Psoas muscle (tissue), 8 donors: ENCODE measurements at places on chromosomes 3 and 15. TPM values are rescaled to one million over a fixed set of nuclear protein-coding genes. Genes with fewer than 3 reads are reported as not detected.

Gene SLC2A2
- not detected for polyA plus RNA-seq

Gene PARP9
- 6.5 TPM for polyA plus RNA-seq

Gene XCR1
- polyA plus RNA-seq: 0.01 TPM

Gene PPP1R14D
- not detected for polyA plus RNA-seq

DNA sequence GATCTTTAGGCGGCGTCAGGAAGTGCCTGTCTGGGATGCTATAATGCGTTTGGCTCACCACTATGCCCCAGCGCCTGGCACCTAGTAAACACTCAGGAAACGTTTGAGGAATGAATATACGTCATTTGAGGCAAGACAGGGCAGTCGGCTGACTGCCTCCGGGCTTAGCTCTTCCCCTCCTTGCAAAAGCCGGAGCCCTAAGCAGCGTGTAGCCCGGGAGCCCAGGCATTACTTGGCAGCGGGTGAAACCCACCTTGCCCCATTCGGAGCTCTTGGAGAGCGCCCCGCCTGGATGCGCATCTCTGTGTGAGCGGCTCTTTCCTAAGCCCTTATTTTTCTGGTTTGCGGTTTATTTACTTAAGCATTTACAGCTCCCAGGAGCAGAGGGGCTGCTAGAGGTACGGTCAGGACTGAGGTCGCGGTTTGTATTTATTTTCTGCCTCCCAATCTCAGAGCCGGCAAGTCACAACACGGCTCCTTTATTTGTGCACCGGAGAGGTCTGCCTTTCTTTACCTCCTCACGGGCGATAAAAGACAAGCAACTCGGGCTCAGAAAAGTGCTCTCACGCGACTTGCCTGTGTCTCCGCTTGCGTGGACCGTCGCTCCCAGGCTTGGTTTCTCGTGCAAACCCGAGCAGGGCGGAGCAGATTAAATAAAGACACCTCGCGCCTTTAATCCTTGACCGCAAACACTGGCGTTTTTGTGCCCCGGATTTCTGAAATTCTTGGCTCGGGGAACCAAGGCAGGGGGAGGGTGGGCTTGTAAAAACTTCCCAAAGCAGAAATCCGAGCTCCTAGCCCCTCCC lies 737 bp upstream of the ITPR1 start:
- peak; percentile 63 for DNase-seq

GRCh38 chr3:14047841-14048240 lies 76.8 kb downstream of the CHCHD4 start:
- no peak for DNase-seq
